ENCODE measurements at places on chromosomes 3 and 15. TPM values are rescaled to one million over a fixed set of nuclear protein-coding genes. Genes with fewer than 3 reads are reported as not detected.

The C3orf22 gene
- total RNA-seq: not detected

The ATRIP gene
- total RNA-seq: 8.4 TPM

The FMN1 gene
- total RNA-seq: 13.8 TPM

The CASR gene
- total RNA-seq: not detected

The NME9 gene
- total RNA-seq: 1.3 TPM

GRCh38 chr3:59388555-59389270 is 338.9 kb upstream of the CFAP20DC start:
- DNase-seq: no peak

DNA sequence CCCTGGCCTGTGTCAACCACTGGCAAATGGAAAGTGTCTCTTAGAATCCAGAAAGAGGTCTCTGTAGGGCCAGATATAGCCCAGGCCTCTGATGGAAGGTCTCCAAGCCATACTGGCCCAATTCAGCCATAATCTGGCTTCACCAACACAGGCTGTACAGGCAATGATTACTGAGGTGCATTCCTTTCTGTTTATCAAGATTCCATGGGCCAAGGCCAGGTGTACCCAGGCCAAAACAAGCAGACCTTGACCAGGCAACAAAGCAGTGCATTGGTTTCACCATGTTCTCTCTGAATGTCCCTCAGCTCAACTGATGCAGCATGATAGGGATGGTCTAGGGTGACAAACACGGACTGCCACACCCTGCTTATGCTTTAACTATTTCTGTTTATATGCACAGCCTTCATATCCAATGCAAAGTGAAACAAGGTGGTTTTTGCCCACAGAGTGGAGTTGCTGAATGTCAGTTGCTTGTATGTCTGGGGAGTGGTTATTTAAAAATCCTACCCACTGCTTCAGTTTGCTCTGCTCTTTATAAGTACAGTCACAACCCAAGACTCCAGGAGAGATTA is 25.2 kb downstream of the CCNL1 start:
- peak; percentile 78 for DNase-seq

- no peak for DNase-seq
Observed at GRCh38 chr3:10554236-10554611, 48.8 kb upstream of the ATP2B2 start.

- no peak for DNase-seq
Observed at GRCh38 chr3:141235661-141236171, 4.1 kb downstream of the PXYLP1 start.

GRCh38 chr15:40958723-40959122 is 5.5 kb downstream of the CHAC1 start:
- no peak for DNase-seq

DNA sequence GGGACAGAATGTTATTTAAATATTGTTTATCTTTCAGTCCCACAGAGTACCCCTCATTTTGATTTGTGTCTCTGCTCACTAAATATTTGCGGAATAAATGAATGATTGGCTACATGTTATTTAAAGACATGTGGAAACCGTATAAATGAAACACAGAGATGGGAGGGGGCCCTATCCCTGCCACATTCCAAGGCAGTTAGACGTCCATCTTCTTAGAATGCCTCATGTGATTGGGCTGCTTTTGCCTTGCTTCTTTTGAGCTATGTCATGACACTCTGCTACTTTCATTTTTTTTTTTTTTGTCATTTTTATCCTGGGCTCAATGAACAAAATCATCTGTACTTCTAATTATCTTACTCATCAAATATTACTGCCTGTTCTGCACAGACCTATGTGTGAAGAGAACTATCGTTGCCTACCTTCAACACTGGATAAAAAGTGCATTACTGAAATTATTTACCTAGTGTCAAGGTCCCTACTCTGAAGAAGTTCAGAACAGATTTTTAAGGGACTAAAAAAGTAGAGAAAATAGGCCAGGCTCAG is 83.9 kb upstream of the FAM98B start:
- DNase-seq: no peak

- DNase-seq: no peak
Observed at GRCh38 chr15:58329781-58330671, 101.8 kb upstream of the LIPC start.

DNA sequence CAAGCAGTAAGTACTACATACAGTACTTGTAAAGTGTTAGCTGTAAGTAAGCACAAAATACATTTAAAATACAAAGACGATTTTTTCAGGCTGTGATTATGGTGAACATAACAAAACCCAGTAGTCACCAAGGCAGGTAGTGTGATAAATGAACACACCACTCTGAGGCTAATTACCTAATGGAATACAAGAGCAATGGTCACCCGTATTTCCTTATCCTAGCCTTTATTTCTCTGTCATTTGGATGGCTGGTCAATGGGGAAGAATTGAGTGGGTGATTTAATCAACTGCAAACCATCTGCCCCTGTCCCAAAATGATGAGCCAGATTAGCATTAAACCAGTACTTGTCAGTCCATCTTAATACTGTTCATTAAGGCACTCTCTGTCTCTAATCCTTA is 89.2 kb upstream of the CGNL1 start:
- DNase-seq: no peak

DNA sequence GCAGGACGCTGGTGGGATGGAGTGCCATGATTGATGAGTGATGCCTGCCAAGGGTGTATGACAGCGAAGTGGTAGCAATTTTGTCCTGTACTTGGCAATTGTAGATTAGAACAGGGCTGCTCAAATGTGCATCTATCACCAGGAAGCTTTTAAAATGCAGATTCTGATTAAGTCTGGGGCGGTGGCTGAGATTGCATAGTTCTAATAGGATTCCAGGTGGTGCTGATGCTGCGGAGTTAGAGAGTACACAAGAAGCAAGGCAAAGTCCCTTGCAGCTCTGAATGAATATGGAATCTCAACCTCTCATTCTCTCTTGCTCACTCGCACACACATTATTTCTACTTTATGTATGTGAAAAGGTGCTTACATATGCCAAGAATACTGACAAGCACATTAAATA is 670.4 kb downstream of the FHIT start:
- DNase-seq: no peak

GRCh38 chr3:34842706-34843480 is 796.4 kb upstream of the ARPP21 start:
- DNase-seq: no peak

All from thyroid gland (tissue), 4 donors.